ENCODE measurements at places on chromosomes 3 and 15. TPM values are rescaled to one million over a fixed set of nuclear protein-coding genes. Genes with fewer than 3 reads are reported as not detected.

- H3K27me3 ChIP-seq, result peaks cover 28% of the 10 kb centered on the region
- no peak for DNase-seq
These were observed 28.2 kb downstream of the GRM2 start for GRCh38 chr3:51735039-51735438.

- H3K36me3 ChIP-seq, result no peaks in the 10 kb centered on the region
- no peaks in the 10 kb centered on the region for H3K4me1 ChIP-seq
- no peak overlapping the region for H3K27ac ChIP-seq
- no peaks in the 10 kb centered on the region for H3K27me3 ChIP-seq
- no peak for DNase-seq
These were observed 15.0 kb downstream of the SENP8 start for GRCh38 chr15:72133211-72133610.

GRCh38 chr3:52053307-52054304 is 2.8 kb downstream of the DUSP7 start:
- no peaks in the 10 kb centered on the region for H3K27me3 ChIP-seq
- no peak overlapping the region for H3K4me3 ChIP-seq
- H3K27ac ChIP-seq, result peak overlapping the region; percentile 87
- H3K4me1 ChIP-seq, result peaks cover 72% of the 10 kb centered on the region

DNA sequence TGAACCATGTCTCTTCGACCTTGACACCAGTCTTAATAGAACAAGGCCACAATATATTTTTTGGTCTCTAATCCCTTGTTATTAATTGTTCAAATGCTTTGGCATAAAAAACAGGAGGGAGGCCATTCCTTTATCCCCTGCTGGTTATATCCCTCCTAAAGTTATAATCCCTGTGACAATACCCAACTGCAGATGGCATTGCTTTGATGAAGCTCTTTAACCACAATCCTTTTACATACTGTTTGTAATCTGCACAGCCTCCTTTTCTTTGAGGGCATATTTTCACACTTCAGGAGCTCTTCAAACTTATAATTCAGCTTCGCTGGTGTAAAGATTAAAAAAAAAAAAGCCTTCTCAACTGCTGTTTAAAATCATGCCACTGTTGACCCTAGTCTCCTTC is 919.0 kb downstream of the EPHA3 start:
- no peak overlapping the region for H3K27ac ChIP-seq
- no peak for DNase-seq
- H3K4me3 ChIP-seq, result no peak overlapping the region

DNA sequence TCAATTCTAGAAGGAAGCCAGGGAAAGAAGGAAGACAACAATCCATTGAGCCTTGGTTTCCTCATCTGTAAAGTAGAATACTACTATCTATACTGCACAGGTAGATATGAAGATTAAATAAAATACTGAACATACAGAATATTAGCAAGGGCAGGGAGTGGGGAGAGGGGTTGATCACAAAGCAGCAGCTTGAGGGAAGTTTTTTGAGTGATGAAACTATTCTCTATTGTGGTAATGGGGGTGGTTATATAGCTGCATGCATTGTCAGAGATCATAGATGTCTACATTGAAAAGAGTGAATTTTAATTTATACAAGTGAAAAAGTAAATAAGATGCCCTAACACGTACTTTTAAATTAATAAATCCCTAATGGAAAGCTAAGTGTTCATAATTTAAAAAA is 242.6 kb upstream of the LRTM1 start:
- no peak overlapping the region for H3K27ac ChIP-seq
- no peak overlapping the region for H3K4me3 ChIP-seq
- no peaks in the 10 kb centered on the region for H3K36me3 ChIP-seq
- H3K4me1 ChIP-seq, result no peaks in the 10 kb centered on the region

GRCh38 chr15:69731081-69731330 is 278.4 kb downstream of the RPLP1 start:
- H3K4me3 ChIP-seq, result no peak overlapping the region
- no peaks in the 10 kb centered on the region for H3K36me3 ChIP-seq
- no peaks in the 10 kb centered on the region for H3K27me3 ChIP-seq
- no peaks in the 10 kb centered on the region for H3K4me1 ChIP-seq
- H3K27ac ChIP-seq, result no peak overlapping the region

GRCh38 chr15:40358471-40359353 is 693 bp downstream of the DISP2 start:
- DNase-seq, result no peak
- no peaks in the 10 kb centered on the region for H3K36me3 ChIP-seq
- no peak overlapping the region for H3K4me3 ChIP-seq
- H3K27me3 ChIP-seq, result no peaks in the 10 kb centered on the region
- peaks cover 5% of the 10 kb centered on the region for H3K4me1 ChIP-seq

DNA sequence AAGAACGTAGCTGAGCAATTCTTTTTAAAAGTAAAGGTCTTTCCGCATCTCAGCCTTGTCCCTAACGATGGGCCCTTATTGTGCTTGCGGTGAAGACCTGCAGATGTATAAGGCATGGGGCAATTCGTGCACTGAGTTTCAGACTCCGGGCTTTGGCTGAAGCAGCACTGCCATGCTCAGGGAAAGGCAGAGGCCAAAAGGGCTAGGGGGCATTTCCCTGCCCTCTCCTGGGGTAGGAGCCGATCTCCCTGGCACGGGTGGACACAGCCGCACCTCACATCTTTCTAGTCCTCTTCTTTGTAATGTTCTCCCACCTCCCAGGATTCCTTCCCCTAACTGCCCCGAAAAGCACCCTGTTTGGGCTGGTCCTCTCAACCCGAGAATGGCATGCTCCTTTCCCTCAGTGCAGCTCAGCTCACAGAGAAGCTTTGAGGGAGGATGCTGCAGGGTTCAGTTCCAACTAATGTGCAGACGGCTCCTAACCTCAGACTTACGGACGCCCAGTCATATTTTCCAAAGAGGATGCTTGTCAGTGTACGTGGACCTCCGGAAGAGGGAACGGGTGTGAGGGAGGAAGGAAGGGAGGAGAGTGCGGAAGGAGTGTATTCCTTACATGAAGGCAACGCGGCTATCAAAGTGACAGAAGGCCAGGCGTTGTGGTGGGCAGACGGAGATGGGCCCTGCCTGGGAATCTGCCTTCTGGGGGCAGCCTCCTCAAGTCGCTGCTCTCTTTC is 61.2 kb downstream of the SYNM start:
- H3K27me3 ChIP-seq, result no peaks in the 10 kb centered on the region
- H3K27ac ChIP-seq, result no peak overlapping the region
- peaks cover 11% of the 10 kb centered on the region for H3K36me3 ChIP-seq
- peaks cover 17% of the 10 kb centered on the region for H3K4me1 ChIP-seq
- DNase-seq, result no peak
- H3K4me3 ChIP-seq, result no peak overlapping the region

- no peak overlapping the region for H3K27ac ChIP-seq
- no peaks in the 10 kb centered on the region for H3K27me3 ChIP-seq
- no peak overlapping the region for H3K4me3 ChIP-seq
- peaks cover 5% of the 10 kb centered on the region for H3K4me1 ChIP-seq
- peaks cover 39% of the 10 kb centered on the region for H3K36me3 ChIP-seq
These were observed 21.2 kb downstream of the NR1D2 start for GRCh38 chr3:23966328-23966727.

DNA sequence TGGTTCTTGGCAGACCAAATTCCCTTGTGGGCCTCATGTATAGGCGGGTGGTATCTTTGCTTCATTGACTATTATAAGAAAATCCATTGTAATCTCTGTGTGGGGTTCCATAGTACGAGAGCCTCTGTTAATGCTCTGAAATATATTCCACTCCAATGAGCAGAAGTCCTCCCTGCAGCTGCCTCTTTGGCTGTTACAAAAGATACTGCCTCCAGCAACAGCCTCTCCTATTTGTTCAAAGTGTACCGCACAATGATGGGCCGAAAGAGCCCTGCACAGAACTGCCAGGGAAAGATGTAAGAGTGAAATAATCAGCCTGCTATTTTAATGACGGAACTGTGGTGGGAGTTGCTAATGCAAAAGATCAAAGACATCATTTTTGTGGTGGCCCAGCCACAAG is 48.9 kb downstream of the GRK7 start:
- H3K4me1 ChIP-seq, result no peaks in the 10 kb centered on the region
- H3K27ac ChIP-seq, result no peak overlapping the region
- no peak overlapping the region for H3K4me3 ChIP-seq
- no peak for DNase-seq

- no peak for DNase-seq
- no peaks in the 10 kb centered on the region for H3K4me1 ChIP-seq
- no peaks in the 10 kb centered on the region for H3K27me3 ChIP-seq
- H3K4me3 ChIP-seq, result no peak overlapping the region
These were observed 862.5 kb downstream of the CADM2 start for GRCh38 chr3:85821130-85821756.

DNA sequence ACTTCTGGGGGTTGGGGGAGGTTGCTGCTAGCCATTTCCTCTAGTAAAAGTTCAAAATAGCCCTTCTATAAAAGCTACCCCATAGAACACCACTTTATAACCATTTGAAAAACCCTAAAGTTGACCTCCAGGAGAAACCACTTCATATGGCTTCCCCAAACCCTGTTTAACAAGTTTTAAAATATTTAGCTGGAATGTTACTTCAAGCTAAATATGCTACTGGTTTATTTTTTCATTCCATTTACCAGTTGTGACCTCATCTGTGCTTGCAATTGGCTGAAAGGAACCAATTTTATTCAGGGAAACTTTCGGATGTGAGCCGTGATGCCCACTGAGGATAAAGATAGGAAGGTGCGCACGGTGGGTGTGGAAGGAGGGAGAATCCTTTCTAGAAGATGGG is 221.3 kb downstream of the SUCLG2 start:
- DNase-seq, result no peak
- no peak overlapping the region for H3K4me3 ChIP-seq
- no peaks in the 10 kb centered on the region for H3K36me3 ChIP-seq
- H3K27ac ChIP-seq, result no peak overlapping the region
- H3K27me3 ChIP-seq, result no peaks in the 10 kb centered on the region

- H3K4me3 ChIP-seq, result no peak overlapping the region
- no peak for DNase-seq
- peaks cover 21% of the 10 kb centered on the region for H3K4me1 ChIP-seq
- H3K27ac ChIP-seq, result no peak overlapping the region
- no peaks in the 10 kb centered on the region for H3K36me3 ChIP-seq
- peaks cover 33% of the 10 kb centered on the region for H3K27me3 ChIP-seq
These were observed 3.4 kb upstream of the DGKG start for GRCh38 chr3:186365202-186365974.

- H3K4me3 ChIP-seq, result no peak overlapping the region
- no peak overlapping the region for H3K27ac ChIP-seq
- H3K36me3 ChIP-seq, result no peaks in the 10 kb centered on the region
- DNase-seq, result no peak
- H3K4me1 ChIP-seq, result peaks cover 15% of the 10 kb centered on the region
These were observed 14.6 kb downstream of the RAB43 start for GRCh38 chr3:129106866-129107565.

XIRP1 gene
- not detected for total RNA-seq

SAMD7 gene
- not detected for total RNA-seq

ARPIN gene
- 14.0 TPM for total RNA-seq

ZKSCAN7 gene
- total RNA-seq, result 5.1 TPM

ISLR gene
- 39.3 TPM for total RNA-seq

C3orf80 gene
- total RNA-seq, result not detected

TM6SF1 gene
- total RNA-seq, result 3.9 TPM
